ENCODE measurements at places on chromosomes 4 and X.

GRCh38 chrX:22912616-22913015, 87.1 kb upstream of the DDX53 start:
- DNase-seq = no peak

DNA sequence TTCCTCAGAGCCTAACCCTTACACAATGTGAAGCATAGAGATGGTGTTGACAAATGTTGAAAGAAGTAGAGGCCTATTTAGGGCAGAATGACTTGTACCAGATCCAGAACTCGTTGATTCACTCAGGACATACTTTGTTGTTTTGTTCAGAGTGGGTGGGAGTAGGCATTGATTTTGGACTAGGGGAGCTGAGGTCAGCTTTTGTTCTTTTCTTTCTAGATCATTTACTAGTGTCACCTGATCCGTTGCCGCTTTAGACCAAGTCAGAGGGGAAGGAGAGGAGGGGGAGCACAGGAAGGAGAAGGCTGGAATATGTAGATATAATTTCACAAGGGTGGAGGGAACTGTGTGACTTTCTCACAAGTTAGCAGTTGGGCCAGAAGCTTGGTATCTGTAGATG, 282.4 kb upstream of the GPC4 start:
- DNase-seq = no peak

DNA sequence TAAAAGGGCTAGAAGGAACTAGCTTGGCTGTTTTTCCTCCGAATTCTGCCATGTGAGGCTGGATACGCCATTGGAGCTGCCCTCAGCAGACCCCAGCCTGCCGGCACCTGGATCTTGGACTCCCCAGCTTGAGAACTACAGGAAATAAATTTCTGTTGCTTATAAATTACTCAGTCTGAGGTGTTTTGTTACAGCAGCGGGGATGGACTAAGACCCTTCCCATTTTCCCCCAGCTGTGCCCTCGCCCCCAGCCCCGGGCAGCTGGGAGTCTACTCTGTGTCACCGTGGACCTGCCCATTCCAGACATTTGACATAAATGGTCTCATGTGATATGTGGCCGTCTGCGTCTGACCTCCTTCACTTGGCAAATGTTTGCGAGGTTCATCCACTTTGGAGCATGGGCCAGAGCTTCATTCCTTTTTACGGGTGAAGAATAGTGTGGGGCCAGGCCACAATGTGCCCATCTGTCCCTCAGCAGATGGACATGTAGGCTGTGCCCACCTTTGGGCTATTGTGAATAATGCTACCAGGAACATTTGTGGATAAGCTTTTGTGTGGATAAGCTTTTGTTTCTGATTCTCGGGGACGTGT, 30.7 kb upstream of the SPON2 start:
- DNase-seq = no peak

DNA sequence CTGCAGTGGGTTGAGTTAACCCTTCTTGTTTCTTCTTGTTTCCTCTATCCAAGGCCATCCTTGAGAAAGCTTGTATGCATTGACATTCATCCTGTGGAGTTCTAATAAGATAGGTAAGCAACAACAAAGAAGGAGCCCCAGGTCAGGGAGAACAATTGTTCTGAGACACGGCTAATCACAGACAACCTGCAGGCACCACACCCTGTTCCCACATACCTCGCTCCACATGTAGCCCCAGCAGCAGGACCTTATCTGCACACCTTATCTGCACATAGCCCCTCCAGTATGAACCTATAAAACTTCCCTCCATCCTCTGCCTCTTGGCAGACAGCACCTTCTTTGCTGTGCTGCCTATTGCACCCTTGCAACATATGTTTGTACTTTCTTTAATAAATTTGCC, 129.1 kb downstream of the MSL3 start:
- no peak for DNase-seq

- no peak for DNase-seq
Measured at GRCh38 chr4:139977838-139978609, 176.0 kb downstream of the MAML3 start.

DNA sequence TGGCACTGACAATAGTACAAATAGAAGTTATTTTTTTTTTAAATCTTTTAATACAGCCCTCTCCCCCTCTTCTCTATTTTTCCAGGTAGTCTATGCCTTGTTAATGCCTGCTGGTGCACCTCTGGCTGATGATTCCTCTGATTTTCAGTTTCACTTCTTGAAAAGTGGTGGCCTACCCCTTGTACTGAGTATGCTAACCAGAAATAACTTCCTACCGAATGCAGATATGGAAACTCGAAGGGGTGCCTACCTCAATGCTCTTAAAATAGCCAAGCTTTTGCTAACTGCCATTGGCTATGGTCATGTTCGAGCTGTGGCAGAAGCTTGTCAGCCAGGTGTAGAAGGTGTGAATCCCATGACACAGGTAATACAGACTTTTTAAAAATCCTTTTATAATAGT, 99.1 kb downstream of the USP9X start:
- no peak for DNase-seq

- no peak for DNase-seq
Measured at GRCh38 chr4:154384012-154384411, 107.6 kb downstream of the DCHS2 start.

GRCh38 chr4:168587411-168588125, 90.7 kb downstream of the PALLD start:
- DNase-seq = no peak

- DNase-seq = no peak
Measured at GRCh38 chr4:83947125-83947829, 411.4 kb downstream of the GPAT3 start.

Data from KBM-7 (cell line).